ENCODE measurements at places on chromosomes 1 and 21.
A peak's percentile ranks its signal among the peaks of the same experiment; 100 is the strongest.

- no peak for DNase-seq
Measured at GRCh38 chr1:9311029-9311428, 18.3 kb downstream of the SPSB1 start.

DNA sequence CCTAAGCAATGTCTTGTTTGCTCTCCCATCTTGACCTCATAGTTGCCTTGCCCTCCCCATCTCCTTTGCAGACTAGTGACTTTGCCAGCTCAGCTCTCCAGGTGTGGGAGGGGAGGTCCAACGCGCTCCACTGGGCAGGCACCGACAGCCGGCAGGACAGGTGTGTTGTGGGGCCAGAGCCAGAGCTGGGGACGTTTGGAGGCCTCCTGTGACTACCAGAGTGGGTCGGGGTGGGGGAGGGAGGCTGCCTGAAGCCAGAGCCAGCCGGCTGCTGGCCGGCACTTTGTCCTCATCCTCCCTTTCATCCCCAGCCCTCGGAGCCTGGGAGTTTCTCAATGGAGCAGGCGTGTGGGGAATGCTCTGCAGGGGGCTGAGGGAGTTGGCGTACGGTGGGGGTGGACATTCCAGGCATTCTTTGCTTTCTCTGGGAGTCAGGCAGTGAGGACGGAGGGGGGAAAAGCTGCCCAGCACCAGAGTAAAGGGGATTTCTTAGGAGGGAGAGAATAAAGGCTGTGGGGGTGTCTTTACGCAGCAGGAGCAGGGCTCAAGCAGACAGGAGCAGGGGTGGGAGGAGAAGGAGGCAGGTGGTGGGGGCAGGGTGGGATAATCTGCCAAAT is 20.2 kb downstream of the NUAK2 start:
- no peak for DNase-seq

DNA sequence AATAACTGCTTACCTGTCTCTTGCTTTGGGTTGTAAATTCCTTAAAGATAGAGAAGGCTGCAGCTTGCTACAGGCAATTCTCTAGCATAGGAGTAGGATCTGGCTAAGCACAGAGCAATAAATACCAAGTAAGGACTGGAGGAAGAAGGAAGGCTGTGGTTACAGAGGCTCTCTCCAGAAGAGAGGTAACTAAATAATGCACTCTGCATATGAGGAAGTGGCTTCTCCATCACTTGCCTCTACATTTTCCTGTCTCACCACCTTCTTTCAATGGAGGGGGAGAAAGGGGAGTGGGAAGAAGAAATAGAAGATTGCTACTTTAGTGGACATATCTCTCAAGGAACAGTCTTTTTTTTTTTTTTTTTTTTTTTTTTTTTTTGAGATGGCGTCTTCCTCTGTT is 60.9 kb upstream of the LAX1 start:
- DNase-seq: no peak

GRCh38 chr1:115302390-115302961 is 35.6 kb downstream of the NGF start:
- DNase-seq: no peak

DNA sequence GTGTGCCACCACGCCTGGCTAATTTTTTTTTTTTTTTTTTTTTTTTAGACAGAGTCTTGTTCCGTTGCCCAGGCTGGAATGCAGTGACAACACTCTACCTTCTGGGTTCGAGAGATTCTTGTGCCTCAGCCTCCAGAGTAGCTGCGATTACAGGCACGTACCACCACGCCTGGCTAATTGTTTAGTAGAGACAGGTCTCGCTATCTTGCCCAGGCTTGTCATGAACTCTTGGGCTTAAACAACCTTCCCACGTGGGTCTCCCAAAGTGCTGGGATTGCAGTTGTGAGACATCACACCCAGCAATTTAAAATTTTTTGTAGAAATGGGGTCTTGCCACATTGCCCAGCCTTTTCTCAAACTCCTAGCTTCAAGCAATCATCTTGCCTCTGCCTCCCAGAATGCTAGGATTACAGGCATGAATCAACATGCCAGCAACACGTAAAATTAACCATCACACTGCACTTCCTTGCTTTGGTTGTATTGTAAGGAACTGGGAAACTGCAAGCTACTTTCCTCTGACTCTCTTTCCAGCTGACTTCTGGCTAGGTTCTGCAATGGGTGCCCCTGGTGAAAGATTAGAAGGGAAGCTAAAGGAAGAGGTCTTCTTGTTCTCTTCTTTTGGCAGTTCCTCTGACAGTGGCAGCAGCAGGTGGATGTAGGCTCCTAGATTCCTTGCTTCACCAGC is 13.9 kb upstream of the IL6R start:
- DNase-seq: no peak

DNA sequence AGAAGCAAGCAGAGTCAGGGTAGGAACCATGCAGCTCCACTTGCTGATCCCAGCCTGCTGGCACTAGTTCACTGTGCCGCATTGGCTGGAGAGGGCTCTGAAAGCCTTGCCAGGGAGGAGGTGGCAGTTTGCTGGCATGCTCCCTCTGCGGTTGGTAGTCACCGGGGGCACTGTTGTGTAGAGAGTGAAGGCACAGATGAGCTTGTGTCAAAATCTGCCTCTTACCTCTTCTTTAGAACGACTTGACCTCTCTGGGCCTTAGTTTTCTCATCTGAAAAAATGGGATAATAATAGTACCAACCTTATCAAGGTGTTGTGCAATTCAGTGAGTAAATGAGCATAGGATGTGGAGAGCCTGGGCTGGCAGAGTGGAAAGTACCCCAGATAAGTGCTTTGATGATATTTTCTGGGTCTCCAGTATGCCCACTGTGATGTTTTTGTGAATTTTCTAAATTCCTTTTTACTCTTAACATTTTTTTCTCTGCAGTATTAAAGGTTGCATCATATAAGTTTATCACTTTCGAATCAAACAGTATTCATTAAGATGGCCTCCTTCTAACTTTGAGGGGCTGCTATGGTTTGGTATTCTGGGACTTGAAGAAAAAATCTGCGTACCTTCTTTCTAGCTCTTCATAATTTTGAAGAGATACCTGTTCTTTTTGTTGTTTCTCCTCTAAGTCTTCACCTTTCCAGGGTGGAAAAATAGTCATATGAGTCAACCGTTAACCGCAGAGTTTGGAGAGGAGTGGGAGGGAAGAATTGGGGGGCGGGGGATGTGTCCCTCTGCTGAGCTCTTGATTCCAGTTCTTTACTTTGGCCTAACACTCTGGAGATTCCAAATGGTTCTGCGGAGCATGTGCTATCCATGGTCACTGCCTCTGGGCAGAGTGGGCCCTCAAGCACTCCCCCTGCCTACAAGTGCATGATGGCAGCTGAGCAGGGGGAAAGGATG is 26.8 kb downstream of the SZRD1 start:
- no peak for DNase-seq

GRCh38 chr1:65310078-65310587 is 790 bp downstream of the DNAJC6 start:
- no peak for DNase-seq

GRCh38 chr1:55593298-55593697 is 378.1 kb upstream of the USP24 start:
- DNase-seq: no peak

DNA sequence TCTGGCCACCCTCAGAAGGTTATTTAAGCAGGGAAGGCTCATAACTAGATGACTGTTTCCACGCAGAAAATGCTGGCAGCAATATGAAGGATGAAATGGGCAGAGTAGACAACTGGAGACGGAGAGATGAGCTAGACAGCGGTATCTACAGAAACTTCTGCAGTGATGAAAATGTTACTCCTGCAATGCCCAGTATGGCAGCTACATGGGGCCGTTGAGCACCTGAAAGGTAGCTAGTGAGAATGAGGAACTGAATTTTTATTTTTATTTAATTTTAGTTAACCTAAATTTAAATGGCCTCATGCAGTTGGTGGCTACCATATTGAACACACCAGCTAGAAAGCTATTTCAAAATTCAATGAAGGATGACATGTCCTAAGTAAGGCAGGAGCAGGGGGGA is 27.3 kb downstream of the SIPA1L2 start:
- DNase-seq: no peak

GRCh38 chr1:169099561-169099960 is 6.9 kb upstream of the ATP1B1 start:
- DNase-seq: no peak

- no peak for DNase-seq
Measured at GRCh38 chr1:101344745-101345144, 107.9 kb downstream of the S1PR1 start.

DNA sequence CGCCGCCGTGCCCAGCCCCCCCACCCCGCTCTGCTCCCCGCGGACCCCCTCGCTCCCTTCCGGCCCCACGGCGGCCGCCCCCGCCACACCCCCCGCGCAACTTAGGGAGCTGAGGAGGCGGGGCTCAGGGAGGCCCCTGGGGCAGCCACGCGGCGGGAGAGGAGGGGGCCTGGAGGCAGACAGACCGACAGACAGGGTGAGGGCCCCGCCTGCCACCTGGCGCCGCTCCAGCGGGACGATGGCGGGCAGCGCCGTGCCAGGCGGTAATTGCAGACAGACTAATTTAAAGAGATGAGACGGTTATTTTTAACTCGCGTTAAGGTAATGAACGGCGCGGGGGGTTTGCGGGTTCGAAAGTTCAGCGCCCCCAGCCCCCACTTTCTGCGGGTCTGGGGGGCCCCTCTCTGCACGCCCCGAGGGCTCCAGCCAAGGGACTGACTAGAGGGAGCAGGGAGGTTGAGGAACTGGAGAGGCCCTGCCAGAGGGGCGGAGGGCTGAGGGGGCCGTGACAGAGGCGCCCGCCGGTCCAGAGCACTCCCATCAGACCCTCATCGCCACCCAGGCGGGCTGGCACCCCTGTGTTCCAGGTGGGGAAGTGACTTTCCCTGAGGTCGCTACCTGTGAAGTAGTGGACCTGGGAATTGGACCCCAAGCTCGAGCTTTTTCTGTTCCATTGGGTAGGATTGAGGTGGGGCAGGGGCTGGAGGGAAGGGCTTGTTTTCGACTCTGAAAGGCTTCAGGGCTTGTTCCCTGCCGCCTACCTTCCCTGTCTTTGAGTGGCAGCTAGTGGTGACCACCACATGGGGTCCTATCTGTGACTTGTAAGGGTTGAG is 5.4 kb downstream of the FOXO6 start:
- DNase-seq: peak; percentile 38

- no peak for DNase-seq
Measured at GRCh38 chr1:70361727-70362398, 7.3 kb upstream of the ANKRD13C start.

GRCh38 chr1:202862679-202863560 is 26.0 kb downstream of the RABIF start:
- DNase-seq: no peak

DNA sequence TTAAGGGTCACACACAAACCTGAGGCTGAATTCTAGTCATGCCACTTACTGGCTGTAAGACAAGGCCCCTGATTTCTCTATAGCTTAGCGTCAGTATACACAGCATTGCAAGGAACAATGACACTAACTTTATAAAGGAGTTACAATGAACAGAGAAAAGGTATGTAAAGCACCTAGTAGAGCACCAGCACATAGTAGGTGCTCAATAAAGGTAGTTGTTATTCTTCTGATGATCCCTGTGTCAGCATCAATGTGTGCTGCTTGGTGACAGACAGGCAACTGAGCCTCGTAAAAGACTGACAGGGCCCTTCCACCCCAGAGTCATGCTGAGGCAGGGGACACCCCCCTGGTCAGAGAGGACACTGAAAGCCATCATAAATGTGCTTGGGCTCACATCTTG is 43.2 kb downstream of the GRHL3 start:
- no peak for DNase-seq

DNA sequence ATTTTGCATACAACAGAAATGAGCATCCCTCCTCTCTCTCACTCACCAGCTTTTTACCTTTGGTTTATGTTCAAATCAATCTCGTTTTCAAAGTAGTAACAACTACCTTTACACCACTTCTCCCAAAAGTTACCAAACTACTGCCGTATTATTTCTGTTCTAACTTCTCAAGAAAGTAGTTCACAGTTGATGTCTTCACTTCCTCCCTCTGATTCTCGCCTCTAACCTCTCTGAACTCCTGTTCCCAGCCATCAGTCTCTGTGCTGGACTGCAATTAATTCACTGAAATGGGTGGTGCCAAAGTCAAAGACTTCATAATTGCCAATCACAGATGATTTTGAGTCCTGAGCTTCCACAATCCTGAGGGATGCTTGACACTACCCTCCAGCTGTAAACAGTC is 54.0 kb downstream of the ZNF281 start:
- no peak for DNase-seq

GRCh38 chr1:30232288-30232899 is 491.0 kb downstream of the MATN1 start:
- peak; percentile 14 for DNase-seq

DNA sequence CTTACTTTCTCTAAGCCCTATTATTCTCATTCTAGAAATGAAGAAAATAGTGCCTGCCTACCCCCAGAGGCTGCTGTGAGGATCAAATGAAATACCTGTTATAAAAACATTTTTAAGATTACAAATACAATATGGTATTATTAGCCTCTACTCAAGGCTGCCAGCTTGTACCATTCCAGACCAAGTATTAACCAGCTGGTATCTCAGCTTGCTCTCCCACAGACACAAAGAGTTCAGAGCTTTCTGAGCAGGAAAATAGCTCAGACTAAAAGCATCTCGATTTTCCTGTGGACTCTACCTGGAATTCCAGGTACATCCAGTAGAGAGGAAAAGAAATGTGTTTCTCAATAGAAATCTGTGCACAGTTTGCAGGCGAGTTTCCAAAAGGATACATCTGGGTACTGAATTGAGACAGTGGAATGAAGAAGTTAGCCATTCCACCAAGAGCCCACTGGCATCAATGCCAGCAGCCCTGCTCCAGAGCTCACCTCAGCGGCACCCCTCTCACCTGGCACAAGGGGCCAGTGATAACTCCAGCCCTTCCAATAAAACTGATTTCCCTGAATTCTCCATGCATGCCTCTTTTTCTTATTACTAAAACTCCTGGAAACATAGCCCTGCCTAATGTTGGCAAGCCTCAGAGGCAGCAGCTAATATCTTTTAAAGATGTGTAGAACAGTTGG is 31.0 kb downstream of the TGFBR3 start:
- no peak for DNase-seq

DNA sequence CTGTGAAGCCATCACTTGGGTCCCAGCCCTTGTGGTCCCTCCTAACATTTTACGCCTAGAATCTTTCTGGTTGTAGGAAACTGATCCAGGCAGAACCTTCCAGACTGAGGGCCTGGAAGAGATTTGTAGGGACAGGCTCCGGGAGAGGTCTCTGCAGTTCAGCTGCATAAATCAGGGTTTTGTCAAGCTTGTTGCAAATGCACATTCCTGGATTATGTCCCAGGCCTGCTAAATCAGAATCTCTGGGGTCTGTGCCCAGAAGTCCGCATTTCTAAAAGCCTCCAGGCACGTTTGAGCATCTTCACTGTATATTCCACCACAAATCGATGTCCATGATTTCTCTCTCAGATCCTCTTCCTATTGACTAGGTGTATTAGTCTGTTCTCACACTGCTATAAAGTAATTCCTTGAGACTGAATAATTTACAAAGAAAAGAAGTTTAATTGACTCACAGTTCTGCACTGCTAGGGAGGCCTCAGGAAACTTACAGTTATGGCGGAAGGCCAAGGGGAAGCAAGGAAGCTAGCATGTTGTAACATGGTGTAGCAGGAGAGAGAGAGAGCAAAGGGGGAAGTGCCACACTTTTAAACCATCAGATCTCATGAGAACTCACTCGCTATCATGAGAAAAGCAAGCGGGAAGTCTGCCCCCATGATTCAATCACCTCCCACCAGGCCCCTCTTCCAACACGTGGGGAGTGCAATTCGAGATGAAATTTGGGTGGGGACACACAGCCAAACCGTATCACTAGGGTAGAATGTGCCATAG is 1.2 kb upstream of the FHAD1 start:
- no peak for DNase-seq

GRCh38 chr21:35540950-35541638 is 492.0 kb upstream of the RUNX1 start:
- DNase-seq: no peak
